Umbilical cord (tissue), 2 donors: ENCODE measurements at places on chromosomes 6 and 20.

DNA sequence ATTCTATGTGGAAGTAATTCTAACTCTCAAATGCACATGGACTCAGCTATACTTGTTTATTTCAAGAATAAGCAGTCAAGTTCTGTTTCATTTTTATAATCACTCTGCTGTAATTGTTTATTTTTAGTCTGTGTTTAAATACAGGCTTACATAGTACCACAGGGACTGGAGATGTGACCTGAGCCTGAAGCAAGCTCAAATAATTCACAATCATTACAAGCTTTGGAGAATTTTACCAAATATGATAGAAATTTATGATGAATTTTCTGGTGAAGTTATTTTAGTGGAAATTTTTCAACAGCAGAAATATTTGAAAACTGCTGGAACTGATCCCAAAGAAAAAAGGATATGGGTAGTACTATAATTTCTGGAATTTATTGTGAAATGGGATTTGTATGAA lies 41.6 kb upstream of the DSE start:
- DNase-seq, result peak; percentile 41

DNA sequence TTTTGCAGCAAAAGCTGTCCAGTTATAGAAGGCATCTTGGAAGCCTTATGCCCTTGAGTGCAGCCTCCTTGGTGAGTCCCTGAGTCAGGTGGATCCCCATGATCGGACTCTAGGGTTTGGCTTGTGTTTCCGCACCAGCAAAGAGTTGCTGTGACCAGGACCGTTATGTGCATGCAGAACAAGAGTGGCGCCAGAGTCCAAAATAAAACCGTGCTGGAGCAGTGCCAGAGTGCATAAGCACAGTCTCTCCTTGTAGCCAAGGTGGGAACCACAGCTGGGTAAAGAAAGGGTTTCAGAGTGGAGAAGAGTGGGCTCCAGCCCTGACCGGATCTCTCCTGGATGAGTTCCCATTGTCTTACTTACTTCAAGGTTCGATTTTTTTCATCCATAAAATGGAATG lies 58.6 kb downstream of the FOXA2 start:
- DNase-seq, result no peak

DNA sequence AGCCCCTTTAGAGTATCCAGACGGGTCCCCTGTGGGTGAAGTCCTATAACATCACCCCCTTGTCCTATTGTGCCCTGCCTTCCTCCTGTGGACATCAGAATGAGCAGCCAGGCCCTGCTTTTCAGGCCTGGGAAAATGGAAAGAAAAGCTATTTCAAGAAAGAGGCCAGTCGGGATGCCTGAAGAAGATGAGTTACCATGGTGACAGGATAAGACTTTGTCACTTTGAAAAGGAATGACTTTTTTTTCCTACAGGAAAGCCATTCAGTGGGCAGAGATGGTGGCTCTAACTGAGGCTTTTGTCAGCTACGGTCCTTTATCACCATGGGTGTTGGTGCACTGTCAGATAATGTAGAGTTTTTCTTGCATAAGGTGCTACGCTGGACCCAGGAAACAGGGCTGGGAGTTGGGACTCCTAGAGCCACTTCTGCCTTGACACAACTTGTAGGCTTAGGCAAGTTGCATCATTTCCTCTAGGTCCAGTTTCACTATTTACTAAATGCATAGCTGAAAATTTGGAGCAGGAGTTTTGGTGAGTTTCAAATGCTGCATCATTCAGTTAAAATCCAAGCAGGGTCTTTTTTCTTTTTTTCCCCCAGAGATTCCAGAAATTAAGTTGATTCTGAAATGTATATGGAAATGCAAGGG lies 293.6 kb upstream of the PRND start:
- DNase-seq, result no peak

GRCh38 chr6:138719744-138720143 lies 53.8 kb upstream of the CCDC28A start:
- DNase-seq, result no peak
